ENCODE measurements at places on chromosomes 5 and 9.

- DNase-seq: no peak
These were observed 309.8 kb downstream of the TRPM3 start for GRCh38 chr9:70811638-70812037.

DNA sequence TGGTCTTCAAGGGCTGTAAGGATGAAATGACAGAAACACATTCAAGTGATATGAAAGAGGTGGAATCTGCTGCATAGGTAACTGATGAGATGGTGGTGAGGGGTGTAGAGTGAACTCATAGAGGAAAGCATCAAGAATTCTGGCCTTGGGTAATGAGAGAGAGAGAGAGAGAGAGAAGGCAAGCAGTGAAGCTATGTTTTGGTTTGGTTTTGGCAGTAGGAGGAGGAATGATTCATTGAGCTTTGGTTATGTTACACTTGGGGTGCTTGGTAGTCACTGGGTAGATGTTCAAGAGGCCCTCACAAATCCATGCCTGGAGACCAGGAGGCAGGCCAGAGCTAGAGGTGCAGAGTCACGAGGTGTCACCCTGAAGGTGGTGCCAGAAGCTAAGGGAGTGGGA is 89.5 kb downstream of the EGFLAM start:
- no peak for DNase-seq

DNA sequence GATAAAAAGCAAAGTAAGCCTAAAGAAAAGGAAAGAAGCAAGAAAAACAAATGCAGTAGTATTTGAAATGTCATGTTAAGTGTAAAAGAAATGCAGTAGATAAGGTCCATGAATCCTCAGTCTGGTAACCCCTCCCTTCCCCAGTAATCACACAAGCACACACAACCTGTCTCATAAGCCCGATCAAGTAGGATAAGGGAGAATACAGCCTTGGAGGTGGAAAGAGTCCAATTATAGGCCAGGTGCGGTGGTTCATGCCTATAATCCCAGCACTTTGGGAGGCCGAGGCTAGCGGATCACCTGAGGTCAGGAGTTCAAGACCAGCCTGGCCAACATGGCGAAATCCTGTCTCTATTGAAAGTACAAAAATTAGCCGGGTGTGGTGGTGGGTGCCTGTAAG is 117.9 kb downstream of the GADD45G start:
- DNase-seq: no peak

GRCh38 chr5:116320486-116320885 is 235.7 kb downstream of the COMMD10 start:
- no peak for DNase-seq

- DNase-seq: no peak
These were observed 1008.2 kb upstream of the CDH9 start for GRCh38 chr5:28046596-28046995.

- no peak for DNase-seq
These were observed 68.8 kb downstream of the SLC44A1 start for GRCh38 chr9:105313238-105313637.
